ENCODE measurements at places on chromosomes 3 and 15. TPM values are rescaled to one million over a fixed set of nuclear protein-coding genes. Genes with fewer than 3 reads are reported as not detected.

VWA5B2 gene
- total RNA-seq: not detected

DNA sequence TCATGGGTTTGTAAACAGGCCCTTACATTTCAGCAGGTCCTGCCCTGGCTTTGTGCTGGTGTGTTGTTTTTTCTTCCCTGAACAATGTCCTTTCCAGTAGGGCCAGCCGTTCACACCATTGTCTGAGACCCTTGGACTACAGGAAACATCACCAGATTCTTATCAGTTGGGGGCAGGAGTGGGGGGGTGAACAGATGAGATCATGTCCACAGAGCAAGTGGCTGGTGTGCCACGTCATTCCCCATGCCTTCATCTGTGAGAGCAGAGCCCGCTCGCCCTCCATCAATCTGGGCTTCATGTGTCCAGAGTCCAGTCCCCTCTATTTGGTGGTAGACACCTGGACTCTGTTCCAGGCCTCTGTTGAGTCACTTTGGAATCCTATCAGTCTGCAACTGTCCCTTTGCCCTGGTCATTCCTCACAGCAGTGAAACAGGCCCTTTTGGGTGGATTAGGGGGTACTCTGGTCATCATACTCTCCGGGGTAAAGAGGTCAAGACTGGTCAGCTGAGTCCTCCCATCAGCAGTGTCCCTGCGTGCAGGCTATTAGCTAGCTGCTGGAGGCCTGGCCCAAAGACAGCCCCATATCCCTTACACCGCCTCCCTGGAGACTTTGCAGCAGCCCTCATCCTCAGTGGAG is 15.0 kb downstream of the SEMA3G start:
- DNase-seq: no peak

EPHB3 gene
- not detected for total RNA-seq

GRCh38 chr3:176274161-176274560 is 923.1 kb downstream of the TBL1XR1 start:
- DNase-seq: no peak

GRCh38 chr15:46946953-46947352 is 770.4 kb upstream of the SEMA6D start:
- no peak for DNase-seq

DNA sequence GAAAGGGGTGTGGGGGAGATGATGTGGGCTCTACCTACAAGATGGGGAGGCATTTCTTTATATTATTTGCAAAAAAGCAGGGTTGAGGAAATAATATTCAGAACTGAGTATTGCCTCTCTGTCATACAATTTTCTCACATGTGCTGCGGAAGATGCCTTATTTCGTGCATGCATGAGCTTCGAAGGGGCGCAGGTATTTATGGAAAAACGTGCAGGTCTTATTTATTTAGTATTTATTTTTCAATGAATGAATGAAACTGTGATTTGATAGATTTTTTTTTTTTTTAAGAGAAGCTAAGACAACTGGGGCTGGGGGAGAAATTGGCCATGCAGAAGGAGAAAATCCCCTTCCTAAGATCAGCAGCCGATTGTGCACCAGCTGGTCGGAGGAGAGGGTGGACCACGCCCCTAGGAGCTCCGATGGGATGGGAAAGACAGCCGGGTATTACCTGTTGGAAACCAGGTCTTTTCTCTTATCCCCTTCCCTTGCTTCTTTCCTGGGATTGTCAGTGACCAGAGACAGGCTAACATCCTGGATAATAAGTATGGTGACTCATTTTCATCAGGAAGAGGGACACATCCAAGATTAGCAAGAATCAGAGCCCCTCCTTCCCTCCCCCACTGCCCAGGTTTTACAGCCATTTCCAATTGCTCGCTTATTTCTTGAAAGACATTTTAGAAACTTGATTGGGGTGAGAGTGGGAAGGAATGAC is 875 bp downstream of the GAP43 start:
- DNase-seq: no peak

DNA sequence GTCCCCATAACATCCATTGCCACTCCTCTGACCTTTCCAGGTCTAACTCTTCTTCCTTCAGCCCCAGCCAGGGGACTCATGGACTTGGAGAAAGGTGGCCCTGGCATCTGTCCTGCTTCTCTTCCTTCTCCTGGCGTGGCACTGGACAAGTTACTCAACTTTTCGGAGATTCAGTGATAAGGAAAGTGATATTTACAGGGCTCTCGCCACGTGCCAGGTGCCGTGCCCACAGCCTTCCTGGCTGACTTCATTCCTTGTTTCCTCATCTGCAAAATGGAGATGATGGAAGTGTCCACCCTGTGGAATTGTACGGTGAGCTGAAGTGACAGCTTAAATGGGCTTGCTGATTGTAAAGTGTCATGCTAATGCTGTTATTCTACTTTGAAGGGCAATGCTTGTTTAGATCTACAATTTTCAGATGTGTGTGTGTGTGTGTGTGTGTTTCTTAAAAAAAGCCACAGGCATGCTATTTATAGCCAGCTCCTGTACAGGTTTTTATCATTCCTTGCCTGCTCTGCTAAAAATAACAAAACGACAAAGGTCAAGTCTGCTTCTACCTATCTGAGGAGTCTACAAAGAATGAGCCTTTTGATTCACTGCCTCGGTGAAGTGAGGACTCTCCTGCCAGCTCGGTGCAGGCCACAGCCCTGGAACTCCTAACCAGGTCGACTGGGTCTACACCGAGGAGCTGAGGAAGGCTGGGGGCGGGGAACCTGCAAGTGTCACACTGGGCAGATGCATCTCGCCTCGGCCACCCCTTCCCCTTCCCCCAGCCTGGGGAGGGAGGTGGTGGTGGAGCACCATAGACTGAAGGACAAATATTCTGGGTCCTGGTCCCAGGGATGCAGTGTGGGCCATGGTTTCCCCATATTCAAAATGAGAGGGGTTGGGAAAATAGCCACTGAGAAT is 11.4 kb upstream of the ATP2B2 start:
- DNase-seq: no peak

NEO1 gene
- total RNA-seq: 8.0 TPM

DNA sequence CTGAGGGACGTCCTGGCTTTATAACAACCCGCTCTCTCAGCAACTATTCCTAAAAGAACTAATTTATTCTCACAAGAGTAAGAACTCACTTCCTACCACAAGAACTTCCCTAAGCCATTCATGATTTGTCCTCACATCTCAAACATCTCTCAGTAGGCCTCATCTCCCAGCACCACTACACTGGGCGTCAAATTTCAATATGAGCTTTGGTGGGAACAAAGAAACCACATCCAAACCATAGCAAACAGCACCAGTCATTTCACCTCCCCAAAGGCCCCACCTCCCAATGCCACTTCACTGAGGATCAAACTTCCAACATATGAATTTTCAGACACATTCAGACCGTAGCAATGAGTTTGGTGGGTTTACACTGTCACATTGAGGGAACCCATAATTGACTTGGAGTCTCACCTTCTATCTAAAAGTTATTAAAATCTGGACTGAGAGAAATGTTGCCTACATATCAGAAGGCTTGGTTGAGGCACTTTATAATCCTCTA is 116.4 kb upstream of the AGBL1 start:
- DNase-seq: no peak

GRCh38 chr3:37918627-37919026 is 56.9 kb downstream of the CTDSPL start:
- DNase-seq: no peak

DNA sequence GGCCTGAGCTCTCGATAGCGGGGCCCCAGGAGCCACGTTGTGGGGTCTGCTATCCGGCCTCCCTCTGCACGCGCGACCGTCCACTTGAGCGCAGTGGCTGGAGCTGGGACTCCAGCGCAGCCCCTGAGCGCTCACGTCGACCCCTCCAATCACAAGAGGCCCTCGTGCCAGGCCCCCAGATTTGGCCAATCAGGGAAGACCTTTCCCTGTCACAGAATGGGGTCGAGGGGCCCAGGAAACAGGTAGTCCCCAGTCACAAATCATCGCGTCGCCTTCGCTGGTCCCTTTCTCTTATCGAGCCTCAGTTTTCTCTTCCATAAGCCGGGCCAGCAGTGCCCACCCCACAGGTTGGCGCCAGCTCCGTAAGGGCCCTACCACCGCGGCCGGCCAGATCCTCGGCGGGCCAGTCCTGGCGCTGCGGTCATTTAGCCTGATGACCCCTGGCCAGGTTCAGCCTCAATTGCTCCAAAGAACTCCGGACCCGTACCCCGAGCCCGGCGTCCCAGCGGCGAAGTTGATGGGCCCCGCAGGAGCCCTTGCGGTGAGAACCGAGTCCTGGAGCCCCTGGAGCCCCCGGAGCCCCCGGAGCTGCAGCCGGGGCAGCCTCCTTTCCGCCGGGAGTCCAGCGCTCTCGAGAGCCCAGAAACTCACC is 435 bp downstream of the ALDH1L1 start:
- DNase-seq: no peak

GRCh38 chr15:40493089-40493840 is 22.5 kb downstream of the CHST14 start:
- DNase-seq: no peak

FEZF2 gene
- not detected for total RNA-seq

ZBBX gene
- not detected for total RNA-seq

CA12 gene
- 29.6 TPM for total RNA-seq

- no peak for DNase-seq
Observed at GRCh38 chr3:159028706-159029105, 226.9 kb downstream of the MFSD1 start.

MEX3B gene
- total RNA-seq: 3.6 TPM

DNA sequence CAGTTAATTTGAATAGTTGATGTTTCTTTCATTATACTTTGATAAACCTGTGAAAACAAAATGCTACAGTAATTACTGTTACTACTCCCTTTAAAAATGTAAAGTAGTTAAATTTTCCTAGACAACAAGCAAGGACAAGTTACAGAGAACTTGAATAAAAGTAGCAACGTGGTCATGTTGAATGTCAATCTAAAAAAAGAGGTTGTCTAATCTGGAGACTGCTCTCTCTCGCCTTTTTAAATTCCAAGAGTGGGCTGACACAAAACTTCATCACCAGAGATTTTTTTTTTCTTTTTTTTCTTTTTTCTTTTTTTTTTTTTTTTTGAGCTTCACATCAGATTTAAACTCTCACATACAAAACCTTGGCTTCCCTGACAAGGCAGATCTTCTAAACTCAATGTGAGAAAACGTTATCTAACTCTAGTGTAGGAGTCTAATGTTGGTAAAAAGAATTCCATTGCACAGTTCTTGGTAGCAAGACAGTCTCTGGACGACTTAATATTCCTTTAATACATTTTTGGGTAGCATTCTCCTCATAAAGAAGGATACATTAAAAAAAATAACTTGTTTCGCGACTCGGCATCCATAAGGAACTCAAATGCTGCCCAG is 4.1 kb downstream of the FOXP1 start:
- DNase-seq: no peak

- DNase-seq: no peak
Observed at GRCh38 chr15:52466134-52466701, 62.5 kb downstream of the MYO5A start.
